ENCODE measurements at places on chromosomes 2 and 18.

DNA sequence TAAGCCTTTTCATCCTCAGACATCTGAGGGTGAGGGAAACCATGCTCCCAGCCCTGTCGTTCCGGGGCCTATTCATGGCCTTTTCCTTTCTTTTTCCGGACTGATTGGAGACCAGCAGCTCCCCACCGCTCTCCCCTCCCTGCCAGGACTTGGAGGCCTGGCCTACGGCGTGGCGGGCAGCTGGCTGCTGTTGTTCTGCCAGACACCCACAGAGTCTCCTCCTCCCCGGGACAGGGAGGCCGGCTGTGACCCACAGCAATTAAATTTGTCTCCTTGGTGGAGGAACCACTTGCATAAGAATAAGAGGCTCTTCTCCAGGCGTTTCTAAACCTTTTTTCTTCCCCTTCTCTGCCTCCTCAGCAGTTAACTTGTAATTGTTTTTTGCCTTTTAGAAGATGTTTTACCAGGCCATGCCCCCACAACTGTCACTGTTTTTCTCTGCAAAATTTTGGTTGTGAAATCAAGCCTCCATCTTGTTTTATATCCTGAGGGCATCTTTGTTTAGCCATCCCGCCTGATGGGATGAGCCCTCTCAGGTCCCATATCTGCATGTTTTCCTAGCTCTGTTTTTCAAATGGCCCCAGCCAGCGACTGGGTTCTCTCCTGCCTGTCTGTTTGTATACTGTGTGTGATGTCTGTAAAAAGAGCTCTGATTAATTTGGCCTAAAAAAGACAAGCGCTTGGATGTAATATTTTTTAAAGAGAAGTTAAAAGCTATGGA is 1060.0 kb upstream of the DDX18 start:
- DNase-seq: no peak

DNA sequence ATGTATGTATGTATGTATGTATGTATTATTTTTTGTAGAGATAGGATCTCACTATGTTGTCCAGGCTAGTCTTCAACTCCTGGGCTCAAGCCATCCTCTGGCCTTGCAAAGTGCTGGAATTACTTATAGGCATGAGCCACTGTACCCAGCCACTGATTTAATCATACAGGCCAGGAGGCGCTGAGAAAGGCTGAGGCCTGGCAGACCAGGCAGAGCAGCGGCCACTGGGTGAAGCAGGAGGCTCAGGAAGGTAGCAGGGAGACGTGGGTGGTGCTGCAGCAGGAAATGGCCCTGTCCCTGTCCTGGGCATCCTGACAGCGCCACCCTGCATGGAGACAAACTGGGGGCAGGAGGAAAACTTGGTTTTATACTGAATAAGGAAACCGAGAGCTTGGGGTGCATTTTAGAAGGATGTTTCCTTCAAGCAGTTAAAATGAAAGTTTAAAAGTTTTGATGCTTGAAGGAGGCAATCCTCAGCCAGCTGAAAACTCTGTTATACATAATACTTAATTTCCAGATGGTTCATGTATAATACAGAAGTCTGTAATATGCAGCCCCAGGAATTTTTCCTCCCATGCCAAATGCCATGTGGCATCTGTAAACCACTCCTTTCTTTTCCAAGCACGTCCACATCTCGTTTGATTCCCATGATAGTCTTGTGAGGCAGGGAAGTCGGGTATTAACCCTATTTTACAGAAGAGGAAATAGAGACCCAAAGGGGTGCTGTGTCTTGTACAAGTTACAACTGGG is 182.4 kb downstream of the CELF4 start:
- DNase-seq: no peak

DNA sequence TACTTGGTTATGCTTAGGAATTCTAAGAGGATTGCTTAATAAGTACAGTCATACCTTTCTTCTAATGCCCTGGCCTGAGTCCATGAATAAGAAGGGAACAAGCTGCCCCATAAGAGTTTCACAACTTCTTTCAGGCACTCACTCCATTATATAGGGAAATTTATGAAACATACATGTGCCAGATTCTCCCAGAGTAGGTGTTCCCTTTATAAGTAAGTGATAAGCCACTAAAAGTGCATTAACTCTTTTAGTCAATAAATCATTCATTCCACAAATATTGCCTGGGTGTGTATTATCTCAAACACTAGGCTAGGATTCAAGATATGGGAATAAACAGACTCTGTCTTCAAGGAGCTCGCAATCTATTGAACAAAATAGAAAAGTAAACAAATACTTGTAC is 84.5 kb upstream of the RBBP8 start:
- peak; percentile 93 for DNase-seq

DNA sequence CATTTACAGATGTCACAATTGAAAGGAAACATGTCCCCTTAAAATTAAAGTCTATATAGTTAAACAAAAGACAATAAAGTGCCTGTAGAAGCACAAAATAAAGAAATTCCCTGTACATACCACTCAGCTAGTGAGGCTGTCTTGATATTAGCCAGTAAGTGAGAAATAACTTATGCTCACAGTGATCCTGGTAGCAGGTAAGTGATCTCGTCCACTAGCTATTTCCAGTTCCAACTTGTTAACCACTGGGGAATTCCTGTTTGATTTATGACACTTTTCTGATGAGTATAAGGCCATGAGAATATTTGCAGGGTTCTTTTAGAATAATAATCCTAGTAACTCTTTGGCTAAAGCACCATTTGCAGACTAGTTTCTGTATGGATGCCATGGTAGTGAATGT is 127.9 kb upstream of the PGAP1 start:
- no peak for DNase-seq

DNA sequence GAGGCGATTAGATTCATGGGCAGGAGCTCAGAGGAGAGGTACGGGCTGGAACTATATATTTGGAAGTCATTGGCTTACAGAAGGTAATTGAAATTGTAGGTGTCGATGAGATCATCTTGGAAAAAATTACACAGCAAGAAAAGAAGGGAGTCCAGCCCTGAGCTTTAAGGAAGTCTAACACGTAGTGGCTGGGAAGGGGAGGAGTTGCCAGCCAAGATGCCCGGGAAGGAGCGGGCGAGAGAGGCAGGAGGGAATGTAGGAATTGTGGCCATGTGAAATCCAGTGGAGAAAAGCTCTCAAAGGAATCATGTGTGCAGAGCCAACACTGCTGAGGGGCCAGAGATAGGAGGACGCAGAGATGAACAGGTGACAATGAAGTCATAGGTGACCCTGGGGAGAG is 25.6 kb upstream of the SCYGR1 start:
- DNase-seq: no peak

DNA sequence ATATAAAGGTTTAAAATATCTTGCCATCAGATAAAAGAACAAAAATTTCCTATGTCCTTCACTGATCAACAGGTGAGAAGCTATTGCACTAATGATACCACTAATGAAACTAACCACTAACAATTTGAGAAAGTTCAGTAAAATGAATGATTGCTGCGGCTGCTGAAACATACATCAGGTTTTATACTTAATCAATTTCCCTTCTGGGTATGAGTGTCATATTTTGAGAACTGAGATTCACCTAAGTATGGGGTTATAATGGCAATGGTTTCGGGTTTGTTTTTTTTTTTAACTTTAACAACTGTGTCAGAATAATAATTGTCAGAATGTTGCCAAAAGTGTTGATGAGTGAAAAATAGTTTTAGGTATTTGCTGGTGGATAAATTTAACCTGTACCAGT is 151.3 kb upstream of the SLC39A10 start:
- DNase-seq: no peak
